Hepatic stellate cell (primary cell): ENCODE measurements at places on chromosomes 1 and 21.

- no peak for DNase-seq
These were observed 22.0 kb upstream of the PRELP start for GRCh38 chr1:203453616-203454015.

DNA sequence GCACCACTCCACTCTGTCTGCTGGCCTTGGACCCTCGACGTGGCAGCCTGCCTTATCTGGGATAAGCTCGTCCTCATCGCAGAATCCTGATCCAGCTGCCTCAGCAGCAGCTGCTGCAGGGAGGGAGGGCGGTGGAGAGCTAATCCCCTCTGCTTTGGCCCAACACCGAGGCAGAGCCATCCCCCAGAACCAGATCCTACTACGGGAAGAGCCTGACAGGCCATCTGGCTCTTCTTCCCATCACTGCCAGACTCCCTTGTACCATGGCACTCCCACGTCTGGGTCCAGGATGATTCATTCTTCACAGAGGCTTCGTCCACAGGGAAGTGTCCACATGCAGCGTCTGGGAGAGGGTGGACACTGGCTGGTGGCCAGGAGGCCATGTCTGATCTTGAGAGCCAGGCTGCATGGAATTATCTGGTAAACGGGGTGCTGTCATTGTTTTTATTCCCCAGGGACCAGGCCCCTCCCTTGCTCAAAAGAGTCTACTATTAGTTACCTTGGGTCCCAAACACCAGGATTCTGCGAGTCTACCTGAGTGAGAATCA, 14.6 kb upstream of the PKP1 start:
- peak; percentile 94 for DNase-seq

DNA sequence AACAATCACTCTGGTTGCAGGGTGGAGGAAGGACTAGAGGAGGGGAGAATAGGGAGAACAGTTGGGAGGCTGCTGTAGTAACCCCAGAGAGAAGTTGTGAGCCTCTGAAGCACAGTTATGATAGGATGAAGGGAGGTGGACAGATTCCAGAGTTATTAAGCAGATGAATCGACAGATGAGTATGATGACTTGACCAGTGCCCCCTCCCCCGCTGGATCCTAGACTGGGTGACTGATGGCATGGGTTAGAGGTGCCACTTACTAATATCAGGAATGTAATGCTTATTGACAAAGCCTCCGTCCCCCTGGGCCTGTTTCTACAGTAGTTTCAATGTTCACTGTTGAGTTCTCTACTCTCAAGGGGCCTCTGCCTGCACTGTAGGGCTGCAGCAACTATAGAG, 14.0 kb upstream of the TIPRL start:
- DNase-seq, result no peak

GRCh38 chr1:100400404-100400803, 48.1 kb downstream of the CDC14A start:
- no peak for DNase-seq

- no peak for DNase-seq
These were observed 11.7 kb downstream of the COL6A2 start for GRCh38 chr21:46109313-46110221.

- no peak for DNase-seq
These were observed 239.9 kb downstream of the TNR start for GRCh38 chr1:175503538-175503937.

DNA sequence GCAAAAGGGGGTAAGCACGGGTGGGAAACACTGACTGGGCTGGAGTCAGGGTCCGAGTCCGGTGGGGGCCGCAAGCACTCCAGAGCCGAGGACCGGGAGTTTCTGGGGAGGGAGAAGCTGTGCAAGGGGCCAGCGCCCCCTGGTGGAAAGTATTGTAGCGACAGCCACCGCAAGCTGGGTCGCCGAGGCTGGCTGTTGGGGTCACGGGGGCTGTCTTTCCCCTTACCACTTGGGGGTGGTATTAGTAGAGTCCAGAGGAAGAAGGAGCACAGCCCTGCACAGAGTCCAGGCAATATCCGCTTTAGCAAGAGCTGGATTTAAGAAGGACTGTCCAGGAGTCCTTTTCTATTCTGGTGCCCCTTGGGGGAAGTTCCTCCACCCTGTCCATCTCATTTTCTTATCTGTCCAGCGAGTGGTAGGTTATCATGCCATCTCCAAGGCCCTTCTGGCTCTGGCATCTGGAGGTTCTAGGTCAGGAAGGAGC, 17.9 kb upstream of the ETV3 start:
- DNase-seq, result peak; percentile 61

DNA sequence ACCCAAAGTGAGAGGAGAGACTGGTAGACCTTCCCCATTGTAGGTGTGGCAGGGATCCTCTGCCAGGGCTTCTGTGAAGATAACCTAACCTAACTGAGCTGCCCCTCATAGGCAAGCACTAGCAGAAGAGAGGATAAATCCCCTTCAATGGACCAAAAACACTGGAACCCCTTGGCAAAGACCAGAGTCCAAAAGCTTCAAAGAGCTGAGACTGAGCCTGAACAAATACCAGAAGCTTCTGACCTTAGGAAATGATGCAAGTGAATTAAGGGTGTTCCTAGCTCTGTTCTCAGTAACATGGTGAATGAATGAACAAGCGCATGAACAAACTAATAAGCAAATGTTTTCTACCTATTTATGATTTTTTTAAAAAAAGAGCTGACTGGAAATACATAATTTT, 123.2 kb downstream of the RRAGC start:
- no peak for DNase-seq

DNA sequence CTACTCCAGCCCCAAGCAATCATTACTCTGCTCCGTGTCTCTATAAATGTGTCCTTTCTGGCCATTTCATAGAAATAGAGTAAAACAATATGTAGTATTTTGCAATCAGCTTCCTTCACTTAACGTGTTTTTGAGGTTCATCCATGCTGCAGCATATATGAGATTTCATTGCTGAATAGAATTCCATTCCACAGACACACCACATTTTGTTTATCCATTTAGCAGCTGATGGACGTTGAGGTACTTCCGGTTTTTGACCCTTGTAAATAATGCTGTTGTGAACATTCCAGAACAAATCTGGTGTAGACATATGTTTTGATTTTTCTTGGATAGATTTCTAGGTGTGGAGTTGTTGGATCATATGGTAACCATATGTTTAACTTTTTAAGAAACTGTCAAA, 30.7 kb downstream of the ADAM30 start:
- DNase-seq, result no peak

- no peak for DNase-seq
These were observed 17.6 kb downstream of the SYNJ1 start for GRCh38 chr21:32710069-32710784.
